ENCODE measurements at places on chromosomes 2 and 18. TPM values are rescaled to one million over a fixed set of nuclear protein-coding genes. Genes with fewer than 3 reads are reported as not detected.

DNA sequence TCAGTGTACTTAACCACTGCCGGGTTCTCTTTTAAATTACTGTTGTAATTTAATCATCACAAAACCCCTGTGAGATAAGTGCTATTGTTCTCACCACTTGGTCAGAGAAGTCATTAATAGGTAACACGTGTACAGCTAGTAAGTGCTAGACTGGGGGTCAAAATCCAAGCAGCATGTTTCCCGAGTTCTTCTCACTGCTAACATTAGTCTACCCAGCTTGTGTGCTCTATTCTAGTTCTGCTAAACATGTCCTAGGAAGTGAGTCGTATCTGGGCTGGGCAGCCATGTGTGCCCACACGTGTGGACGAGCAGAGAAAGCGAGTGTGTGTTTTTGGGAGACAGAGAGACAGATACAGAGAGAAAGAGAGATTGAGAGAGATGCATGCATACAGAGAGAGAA, 94.1 kb downstream of the BIN1 start:
- DNase-seq = no peak

DNA sequence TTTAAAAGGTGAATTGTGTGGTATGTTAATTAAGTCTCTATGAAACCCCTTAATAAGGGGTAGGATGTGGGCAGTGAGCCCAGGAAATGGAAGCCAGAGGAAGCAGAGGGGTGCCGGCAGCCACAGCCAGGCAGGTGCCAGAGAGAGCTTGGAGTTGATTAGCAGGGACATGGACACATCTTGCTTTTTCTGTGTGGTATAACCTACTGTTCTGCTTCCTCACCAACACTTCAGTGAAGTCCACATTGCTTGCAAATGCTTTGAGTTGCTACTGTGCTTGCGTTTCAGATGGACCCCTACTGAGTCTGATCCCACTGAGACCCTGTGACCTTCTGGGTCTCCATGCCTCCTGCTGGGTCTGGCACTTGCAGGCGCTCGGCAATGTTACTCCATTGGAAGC, 30.3 kb upstream of the ARHGEF4 start:
- peak; percentile 33 for DNase-seq

- DNase-seq = no peak
Observed at GRCh38 chr2:140257692-140258300, 1477.6 kb upstream of the NXPH2 start.

DNA sequence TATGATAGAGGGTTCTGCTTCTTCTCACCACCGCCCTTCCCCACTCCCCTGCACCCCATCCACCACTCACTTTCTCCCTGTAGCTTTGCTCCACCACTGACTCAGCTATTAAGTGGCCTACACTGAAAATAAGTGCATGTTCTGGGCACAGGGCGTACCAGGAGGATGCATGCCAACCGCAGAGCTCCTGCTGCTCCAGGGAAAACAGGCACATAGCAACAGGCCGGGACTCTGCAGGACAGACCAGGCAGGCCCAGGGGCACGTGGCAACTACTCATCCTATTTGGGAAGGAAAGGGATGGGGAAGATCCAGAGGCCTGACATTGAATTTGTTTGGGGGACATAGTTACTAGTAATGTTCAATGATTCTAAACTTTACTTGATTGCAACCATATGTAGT, 28.4 kb downstream of the ARL4C start:
- DNase-seq = no peak

DNA sequence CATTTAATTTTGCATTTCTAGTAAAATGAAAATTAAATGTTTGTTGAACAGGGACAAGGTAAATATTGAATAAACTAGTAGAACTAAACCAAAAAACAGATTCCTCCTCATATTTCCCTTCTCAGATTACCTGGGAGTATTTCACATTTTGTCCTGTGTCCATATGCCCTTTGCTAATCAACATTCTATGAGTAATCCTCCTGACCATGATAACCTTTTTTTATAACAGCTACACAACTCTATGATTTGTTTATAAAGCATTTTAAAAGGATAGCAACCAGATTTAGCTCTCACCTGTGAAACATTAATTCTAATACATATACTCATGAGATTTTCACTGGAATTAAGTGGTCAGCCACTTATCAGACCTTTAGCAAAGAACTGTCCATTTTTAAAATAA, 7.1 kb upstream of the DSG2 start:
- no peak for DNase-seq

DNA sequence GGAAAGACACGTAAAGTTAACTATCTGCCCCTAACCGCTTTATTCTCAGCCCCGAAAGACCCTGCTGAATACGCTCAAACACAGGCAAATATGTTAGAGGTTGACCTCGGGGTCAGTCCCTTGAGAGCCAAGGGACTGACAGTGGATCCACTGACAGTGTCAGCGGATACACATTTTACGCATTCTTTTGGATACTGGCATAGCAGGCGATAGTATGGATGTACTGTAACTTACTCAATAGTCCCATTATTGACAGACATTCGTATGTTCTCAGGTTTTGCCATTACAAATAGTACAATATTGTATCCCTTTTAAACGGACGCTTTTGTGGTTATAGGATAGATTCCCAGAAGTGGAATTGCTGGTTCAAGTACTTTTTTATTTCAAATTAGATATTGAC, 13.4 kb downstream of the ATP6V1B1 start:
- DNase-seq = no peak

- no peak for DNase-seq
Observed at GRCh38 chr2:3125761-3126130, 251.9 kb downstream of the EIPR1 start.

DNA sequence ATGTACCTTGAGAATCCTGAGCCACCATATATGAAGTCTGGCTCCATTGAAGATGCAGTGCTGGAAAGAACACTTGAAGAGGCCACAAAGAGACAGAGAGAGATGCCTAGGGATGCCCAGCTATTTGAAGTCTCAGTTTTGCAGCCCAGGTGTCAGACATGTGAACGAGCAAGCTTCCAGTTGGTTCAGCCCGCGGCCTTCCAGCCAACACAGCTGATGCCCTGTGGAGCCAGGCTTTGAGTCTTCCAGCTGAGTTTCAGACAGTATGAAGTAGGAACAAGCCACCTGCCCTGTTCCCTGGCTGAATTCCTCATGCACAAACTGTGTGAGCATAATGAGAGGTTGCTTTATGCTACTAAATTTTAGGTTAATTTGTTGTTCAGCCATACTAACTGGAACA, 108.8 kb downstream of the SPHKAP start:
- no peak for DNase-seq

DNA sequence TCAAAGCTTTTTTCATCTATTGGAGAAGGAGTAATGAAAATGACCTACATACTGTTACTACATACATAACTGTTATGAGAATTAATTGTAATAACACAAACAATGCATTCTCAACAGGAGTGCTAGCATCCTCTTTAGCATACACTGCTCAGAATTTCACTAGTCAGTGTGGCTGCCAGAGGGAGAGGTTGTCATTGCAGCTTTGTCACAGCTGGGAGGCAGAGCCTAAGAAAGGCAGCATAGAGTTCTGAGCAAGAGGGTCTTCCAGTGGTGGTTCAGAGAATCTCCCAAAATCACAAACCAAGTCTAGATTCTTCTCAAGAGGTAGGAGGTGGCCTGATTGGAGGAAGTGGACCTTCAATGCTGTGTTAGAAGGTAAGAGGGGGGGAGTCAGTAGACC, 286.7 kb upstream of the CYRIA start:
- DNase-seq = no peak

GRCh38 chr2:65071499-65072180, 15.4 kb downstream of the CEP68 start:
- DNase-seq = no peak

DNA sequence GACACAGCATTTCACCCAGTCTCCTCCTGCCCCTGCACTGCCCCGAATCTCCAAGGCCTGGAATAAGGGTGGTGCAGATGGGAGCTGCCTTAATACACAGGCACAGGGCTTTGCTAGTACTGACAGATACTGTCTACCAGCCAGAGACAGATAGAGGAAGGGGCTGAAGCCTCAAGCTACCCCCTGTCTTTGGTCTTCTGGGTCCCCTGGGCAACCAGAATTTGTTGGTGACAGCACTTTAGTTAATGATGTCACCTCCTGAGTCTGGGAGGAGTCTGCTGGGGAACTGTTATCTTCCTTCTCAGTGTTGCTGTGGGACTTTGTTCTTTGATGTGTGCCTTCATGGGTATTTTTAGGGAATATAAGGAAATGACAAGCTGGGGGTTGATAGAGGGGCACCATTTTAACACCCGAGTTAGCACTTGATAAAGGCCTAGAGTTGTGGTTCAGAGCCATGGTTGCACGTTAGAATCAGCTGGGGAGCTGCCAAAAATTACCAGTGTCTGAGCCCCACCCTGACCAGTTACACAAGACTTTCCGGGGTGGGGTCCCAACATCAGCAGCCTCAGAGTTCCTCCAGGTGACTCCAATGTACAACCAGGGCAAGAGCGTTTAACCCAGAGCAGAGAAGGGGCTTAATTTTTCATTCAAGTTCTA, 136.8 kb downstream of the SMAD7 start:
- DNase-seq = peak; percentile 24

DNA sequence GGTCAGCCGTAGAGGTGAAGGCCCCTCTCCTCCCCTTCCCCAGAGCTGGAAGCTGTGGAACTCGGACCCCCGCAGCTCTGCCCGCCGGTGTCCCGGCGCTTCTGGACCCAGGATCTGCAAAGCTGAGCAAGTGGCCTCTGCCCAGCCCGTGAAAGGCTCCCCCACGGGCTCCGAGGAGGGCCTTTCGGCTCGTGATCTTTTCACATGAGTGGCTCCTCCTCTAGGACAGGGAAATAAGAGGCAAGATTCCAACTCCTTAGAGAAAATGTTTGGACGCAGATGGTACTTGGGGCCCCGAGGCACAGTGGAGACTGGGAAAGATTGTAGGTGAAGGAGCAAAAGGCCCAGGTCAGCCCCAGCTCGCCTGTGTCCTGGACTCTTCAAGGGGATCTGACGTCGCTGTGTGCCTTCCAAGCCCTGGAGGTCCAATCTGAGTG, 48.2 kb upstream of the SP3 start:
- DNase-seq = no peak

DNA sequence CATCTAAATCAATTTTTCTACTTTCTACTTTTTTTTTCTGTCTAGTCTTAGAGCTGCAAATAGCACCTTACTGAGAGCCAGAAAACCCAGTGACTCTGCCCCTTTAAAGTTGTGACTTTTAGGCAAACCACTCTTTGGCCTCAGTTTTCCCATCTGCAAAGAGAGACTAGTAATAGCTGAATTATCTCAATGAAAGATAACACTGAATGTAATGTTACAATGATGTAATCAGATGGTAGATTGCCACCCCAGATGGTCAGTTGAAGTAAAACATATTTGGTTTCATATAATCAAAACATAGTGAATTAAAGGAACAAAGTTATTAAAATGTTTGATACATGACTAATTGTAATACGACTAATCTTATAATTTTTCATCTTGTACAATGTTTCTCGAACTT, 5.0 kb upstream of the APCDD1 start:
- no peak for DNase-seq

DNA sequence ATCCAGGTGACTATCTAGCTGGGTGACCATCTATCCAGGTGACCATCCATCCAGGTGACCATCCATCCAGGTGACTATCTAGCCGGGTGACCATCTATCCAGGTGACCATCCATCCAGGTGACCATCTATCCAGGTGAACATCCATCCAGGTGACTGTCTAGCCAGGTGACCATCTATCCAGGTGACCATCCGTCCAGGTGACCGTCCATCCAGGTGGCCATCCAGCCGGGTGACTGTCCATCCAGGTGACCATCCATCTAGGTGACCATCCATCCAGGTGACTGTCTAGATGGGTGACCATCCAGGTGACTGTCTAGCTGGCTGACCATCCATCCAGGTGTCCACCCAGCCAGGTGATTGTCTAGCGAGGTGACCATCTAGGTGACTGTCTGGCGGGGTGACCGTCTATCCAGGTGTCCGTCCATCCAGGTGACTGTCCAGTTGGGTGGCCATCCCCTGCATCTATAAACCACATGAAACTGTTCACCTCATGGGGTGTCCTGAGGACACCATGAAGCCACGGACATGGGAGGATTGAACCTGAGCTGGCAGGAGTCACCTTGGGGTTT, 305.3 kb downstream of the NDUFA10 start:
- no peak for DNase-seq

GRCh38 chr2:122875091-122875865, 1119.8 kb downstream of the TSN start:
- DNase-seq = no peak

DNA sequence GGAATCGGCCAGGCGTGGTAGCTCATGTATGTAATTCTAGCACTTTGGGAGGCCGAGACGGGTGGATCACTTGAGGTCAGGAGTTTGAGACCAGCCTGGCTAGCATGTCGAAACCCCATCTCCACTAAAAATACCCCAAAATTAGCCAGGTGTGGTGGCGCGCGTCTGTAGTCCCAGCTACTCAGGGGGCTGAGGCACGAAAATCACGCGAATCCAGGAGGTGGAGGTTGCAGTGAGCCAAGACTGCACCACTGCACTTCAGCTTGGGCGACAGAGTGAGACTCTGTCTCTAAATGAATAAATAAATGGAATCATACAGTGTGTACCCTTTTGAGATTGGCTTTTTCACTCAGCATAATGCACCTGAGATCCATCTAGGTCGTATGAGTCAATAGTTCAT, 19.4 kb upstream of the TTC39C start:
- no peak for DNase-seq

DNA sequence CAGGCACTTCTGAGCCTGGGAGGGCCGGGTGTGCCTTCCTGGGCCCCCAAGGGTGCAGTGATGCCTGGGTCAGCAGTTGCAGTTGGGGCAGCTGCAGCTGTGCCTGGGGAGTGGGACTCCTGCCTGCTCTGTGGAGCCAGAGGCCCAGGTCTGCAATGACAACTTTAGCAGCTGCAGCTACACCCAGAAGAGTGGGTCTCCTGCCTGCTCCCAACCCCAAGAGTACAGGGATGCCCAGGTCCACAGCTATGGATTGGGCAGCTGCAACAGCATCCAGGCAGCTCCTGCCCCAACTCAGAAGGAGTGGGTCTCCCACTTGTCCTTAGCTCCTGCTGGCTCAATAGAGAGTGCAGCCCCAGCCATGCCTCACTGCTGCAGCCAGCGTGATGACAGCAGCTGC, 73.0 kb upstream of the ST3GAL5 start:
- DNase-seq = no peak

GREB1 gene
- 2.9 TPM for total RNA-seq

VWA3B gene
- total RNA-seq = 0.51 TPM

MARCHF4 gene
- not detected for total RNA-seq

RTP5 gene
- total RNA-seq = 0.08 TPM
